ENCODE measurements at places on chromosomes 2 and 18.

DNA sequence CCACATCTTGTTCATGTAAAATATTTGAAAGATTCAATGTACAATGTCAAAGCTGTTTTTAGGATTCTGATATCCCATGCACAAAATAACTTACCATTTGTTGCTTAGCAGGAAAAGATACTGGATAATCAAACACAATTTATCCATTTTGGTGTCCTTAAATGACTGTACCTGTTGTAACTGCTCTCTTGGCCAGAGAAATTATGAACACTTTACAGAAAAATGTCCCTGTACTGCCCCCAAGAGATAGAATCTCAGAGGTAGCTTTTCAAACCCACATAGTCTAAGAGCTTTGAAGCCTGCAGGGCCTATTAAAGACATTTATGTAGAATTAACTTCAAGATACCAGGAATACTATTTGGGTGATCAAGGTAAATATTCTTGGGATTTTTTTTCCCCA is 12.2 kb upstream of the ME2 start:
- no peak for DNase-seq

- no peak for DNase-seq
Measured at GRCh38 chr2:232282508-232283055, 96.0 kb upstream of the ALPP start.

DNA sequence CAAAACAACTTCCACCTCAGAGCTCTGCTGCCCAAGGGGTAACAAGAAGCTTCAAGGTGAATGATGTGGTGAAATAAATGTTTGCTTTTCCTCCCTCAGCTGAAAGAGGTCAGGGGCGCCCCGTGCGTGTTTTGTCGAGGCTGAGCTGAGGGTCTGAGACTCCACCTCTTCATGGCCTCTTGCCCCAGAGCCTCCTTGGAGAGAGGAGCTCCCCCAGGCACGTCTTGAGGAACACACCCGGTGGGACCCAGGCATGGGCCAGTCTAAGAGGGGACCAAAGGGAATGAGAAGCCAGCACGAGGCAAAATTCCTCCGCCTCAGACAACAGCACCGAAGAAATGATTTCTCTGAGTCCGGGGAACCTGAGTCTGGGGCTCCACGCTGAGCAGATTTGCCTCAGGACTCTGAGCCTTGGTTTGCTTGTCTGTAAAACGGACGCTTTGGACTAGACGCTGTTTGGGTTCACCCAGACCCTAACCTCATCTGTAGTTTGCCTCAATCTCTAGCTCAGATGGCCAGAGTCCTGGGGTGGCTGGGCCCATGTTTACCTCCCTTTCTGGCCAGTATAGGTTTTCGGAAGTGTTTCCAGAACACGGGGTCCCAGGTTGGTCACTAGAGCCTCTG is 56.4 kb upstream of the ODC1 start:
- DNase-seq = no peak

GRCh38 chr2:113122364-113122763 is 5.0 kb upstream of the IL1RN start:
- DNase-seq = no peak

- no peak for DNase-seq
Measured at GRCh38 chr2:46829231-46829995, 86.2 kb downstream of the MCFD2 start.

DNA sequence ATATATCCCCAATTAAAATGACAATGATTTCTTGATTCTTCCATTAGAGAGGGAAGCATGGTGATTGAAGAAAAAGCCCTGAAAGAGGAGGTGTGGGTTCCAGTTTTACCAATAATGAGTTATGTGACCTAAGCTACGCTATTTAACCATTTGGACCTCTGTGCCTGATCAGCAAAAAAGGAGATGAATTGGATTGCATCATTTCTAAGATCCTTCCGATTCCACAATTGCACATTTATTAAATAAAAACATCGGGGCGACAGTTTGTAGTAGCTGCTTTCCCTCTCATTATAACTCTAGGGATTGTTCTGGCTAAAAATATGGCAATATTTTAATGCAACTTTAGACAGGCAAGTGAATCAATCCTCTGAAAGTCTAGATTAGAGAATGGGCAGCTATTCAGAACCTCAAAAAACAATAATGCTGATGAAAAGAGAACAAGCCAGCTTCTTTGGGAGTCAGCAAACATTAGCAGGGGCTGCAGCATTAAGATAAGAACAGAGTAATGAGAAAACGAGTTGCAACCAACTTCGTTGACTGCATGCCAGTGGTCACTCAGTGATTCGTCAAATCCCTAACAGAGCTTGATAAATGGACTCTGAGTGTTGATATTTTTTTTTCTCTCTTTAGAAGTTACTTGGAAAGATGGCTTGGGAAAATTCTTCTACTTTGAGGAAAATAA is 301.2 kb downstream of the AGPS start:
- DNase-seq = no peak

DNA sequence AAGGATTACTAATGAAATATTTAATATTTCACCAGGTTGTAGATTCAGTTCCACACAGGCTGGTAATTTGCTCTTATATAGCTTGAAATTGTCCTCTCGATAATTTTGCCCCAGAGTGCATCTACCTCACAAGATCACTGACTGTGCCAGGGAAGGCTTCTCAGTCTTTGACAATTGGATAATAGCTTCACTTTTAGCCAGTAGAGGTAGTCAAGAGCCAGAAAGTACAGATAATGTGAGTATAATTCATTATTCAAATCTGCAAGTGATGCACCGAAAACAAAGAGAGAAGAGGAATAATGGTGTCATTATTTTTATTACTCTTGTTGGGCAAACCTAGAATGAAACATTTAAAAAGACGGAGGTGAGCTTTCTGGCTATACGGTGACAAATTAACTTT is 292.8 kb downstream of the EN1 start:
- no peak for DNase-seq

DNA sequence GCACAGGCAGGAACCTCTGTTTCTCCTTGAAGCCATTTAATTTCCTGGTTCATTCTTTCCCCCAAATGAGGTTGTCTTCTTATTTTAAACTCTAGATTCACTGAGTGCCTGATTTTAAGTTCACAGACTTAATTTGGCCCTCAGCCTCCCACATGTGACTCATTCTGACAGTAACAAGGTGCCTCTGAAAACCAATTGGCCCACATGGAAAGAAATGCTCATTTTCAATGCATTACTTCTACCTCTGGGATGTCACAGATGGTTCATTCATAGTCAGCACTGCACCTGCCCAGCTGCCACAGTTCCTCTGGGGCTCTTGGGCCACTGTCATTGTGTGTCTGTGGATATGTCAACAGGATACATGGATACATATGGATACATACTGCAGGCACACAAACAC is 140.4 kb upstream of the CAPN13 start:
- no peak for DNase-seq

GRCh38 chr2:187878112-187878511 is 323.9 kb upstream of the TFPI start:
- DNase-seq = no peak

All from activated gamma-delta T cell treated with anti-CD3 and anti-CD28 coated beads, Interleukin-2, amount 50 U/mL, for 16 hours (primary cell).